ENCODE measurements at places on chromosomes 11 and 22. TPM values are rescaled to one million over a fixed set of nuclear protein-coding genes. Genes with fewer than 3 reads are reported as not detected.
A peak's percentile ranks its signal among the peaks of the same experiment; 100 is the strongest.

The SMIM35 gene
- not detected for total RNA-seq

The THOC5 gene
- total RNA-seq, result 35.9 TPM

The TMEM45B gene
- total RNA-seq, result not detected

- no peak for DNase-seq
- H3K27me3 ChIP-seq, result no peaks in the 10 kb centered on the region
- no peaks in the 10 kb centered on the region for H3K36me3 ChIP-seq
These were observed 19.7 kb upstream of the PGA3 start for GRCh38 chr11:61183645-61184044.

GRCh38 chr11:104895634-104896033 is 2.6 kb downstream of the CASP12 start:
- H3K27me3 ChIP-seq, result no peaks in the 10 kb centered on the region
- H3K4me1 ChIP-seq, result no peaks in the 10 kb centered on the region
- DNase-seq, result no peak
- H3K36me3 ChIP-seq, result no peaks in the 10 kb centered on the region
- H3K27ac ChIP-seq, result peak overlapping the region; percentile 21

DNA sequence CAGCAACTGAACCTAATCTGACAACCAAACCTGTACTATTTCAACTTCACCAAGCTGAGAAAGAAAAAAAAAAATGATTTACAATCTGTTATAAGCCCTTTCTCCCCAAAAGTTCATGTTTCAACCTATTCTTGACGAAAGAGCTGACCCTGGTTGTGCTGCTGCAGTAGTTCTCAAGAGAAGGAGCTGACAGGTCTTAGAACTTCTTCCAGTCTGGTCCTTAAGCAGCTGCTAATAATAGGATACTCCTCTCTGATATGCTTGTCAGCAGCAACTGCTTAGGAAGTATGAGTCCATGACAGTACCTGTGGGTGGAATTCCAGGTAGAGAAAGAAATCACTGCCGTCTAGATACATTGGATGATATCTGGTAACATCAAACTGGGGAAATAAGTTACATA is 735.1 kb upstream of the CCDC90B start:
- DNase-seq, result no peak
- no peak overlapping the region for H3K4me3 ChIP-seq
- no peaks in the 10 kb centered on the region for H3K27me3 ChIP-seq
- no peak overlapping the region for H3K27ac ChIP-seq
- H3K4me1 ChIP-seq, result no peaks in the 10 kb centered on the region
- H3K36me3 ChIP-seq, result no peaks in the 10 kb centered on the region

DNA sequence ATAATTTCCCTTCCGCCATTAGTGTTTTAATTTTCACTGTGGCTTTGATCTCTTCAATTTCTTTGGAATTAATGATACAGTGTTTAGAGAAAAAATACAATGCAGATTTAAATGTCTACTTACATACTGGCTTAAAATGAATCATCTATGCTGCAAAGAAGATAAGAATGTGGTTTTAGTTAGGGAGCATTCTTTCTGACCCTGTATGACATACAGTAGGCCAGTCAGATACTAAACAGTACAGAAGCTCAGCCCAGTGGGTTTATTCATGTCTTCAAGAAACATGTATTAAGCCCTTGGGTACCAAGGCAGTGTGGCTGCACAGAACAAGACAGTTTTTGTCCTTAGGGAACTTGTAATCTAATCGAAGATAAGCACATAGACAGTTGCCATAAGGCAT is 268.8 kb downstream of the DDX10 start:
- no peaks in the 10 kb centered on the region for H3K27me3 ChIP-seq
- DNase-seq, result no peak
- H3K36me3 ChIP-seq, result no peaks in the 10 kb centered on the region
- peaks cover 2% of the 10 kb centered on the region for H3K4me1 ChIP-seq
- H3K27ac ChIP-seq, result no peak overlapping the region
- H3K4me3 ChIP-seq, result no peak overlapping the region

DNA sequence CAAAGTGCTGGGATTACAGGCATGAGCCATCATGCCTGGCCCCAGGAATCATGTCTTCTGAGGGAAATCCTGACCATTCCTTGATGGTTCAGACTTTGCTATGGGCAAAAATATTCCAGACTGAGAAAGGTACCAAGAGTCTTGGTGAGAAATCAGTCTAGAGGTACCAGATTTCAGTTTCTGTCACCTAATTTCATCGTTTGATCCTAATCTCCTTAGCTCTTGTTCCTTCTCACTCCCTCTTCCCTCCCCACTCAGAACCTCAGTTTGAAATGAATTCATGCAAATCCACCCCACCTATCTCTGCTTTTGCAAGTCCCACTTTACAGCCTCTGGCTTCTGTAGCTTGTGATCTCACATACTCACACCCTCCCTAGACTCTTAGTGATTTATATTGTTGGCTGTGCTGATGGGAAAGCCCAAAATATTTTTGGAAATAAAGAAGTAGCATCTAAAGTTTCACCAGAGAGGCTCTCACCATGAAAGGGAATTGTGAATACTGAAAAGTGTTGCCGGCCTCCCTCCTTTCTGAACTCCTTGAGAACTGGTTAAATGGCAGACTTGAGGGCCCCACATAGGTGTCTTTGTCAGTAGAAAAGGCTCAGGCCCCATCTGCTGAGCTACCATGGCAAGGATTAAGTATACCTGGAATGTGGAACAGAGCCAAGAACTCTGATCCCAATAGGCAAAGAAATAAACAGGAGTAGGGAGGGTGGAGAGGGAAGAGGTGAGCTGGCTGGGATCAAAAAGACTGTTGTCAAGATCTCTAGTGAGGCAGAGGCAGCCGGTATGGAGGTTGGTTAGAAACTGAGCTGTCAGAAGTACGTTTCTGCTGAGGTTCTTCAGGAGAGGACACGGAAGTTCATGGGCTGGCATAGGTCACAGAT is 190.5 kb upstream of the MTMR2 start:
- H3K4me1 ChIP-seq, result peaks cover 8% of the 10 kb centered on the region
- DNase-seq, result no peak
- H3K36me3 ChIP-seq, result no peaks in the 10 kb centered on the region
- no peak overlapping the region for H3K27ac ChIP-seq
- H3K4me3 ChIP-seq, result no peak overlapping the region

GRCh38 chr11:931385-931784 is 5.7 kb downstream of the AP2A2 start:
- no peaks in the 10 kb centered on the region for H3K36me3 ChIP-seq
- peak overlapping the region; percentile 91 for H3K27ac ChIP-seq
- H3K4me3 ChIP-seq, result no peak overlapping the region
- no peak for DNase-seq

DNA sequence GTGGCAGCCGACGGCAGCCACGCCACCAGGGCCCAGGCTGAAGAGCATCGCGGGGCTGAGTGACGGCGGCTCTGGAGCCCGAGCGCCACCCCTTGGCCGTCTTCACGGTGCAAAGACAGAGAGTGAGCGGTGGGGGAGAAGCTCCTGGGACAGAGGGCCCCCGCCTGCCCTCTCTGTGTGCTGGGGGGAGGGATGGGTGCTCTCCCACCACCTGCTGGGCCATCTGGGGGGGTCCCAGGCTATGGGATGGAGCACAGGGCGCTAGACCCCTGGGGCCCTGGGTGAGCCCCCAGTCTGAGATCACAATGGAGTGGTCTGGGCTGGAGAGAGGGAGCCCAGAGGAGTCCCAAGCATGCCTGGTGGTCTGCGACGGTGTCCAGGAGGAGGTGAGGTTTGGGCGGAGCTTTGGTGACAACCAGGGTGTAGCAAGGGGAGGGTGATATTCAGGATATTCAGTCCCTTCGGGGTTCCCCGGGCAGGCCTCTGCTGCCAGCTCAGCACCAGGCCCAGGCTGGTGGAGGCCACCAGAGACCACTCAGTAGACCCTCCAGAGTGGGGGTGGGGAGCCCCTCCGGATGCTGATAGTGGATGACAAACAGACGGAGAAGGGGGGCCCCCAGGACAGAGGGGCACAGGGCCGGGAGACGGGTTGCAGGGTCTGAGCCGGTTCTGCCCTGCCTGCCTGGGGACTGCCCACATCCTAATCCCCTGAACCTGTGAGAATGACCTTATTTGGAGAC is 78.1 kb upstream of the PRR5 start:
- no peak overlapping the region for H3K4me3 ChIP-seq
- H3K36me3 ChIP-seq, result no peaks in the 10 kb centered on the region
- H3K4me1 ChIP-seq, result peaks cover 5% of the 10 kb centered on the region
- DNase-seq, result no peak
- no peaks in the 10 kb centered on the region for H3K27me3 ChIP-seq
